ENCODE measurements at places on chromosomes 11 and 22.

- DNase-seq = no peak
Observed at GRCh38 chr11:59401262-59401552, 25.0 kb downstream of the OR5A2 start.

DNA sequence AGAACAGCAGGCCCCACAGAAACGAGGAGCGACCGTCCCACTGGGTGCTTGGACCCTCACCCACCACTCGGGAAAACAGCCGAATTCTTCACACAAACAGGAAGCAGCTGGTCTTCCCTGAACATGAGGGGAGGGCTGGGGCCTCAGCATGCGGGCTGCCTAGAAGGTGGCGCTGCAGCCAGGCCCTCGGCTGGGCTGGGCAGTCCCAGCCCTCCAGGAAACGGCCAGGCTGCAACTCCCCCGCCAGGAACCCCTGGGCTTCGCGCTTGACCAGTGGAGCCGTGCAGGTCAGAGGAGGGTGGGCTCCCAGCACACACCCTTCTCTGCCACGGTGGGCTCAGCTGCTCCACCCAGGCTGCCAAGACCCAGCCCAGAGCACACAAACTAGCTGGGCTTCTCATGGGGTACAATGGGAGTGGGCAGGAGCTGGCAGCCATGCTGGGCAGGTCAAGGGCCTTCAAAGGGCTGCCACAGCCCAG lies 29.6 kb downstream of the IGF2 start:
- no peak for DNase-seq

GRCh38 chr11:33000181-33000580 lies 15.5 kb upstream of the DEPDC7 start:
- no peak for DNase-seq

DNA sequence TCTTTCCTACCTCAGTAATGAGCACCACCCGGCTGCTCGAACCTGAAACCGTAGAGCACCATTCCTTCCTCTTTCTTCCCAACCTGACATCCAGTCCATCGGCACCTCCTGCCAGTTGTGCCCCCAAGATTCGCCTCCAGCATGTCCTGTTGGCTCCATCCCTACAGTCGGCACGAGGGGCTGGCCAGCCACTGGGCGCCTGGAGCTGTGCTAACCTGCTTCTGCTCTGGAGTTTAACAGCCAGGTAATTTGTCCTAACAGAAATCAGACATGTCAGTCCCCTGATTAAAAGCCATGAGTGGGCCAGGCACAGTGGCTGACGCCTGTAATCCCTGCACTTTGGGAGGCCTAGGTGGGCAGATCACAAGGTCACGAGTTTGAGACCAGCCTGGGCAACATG lies 16.8 kb downstream of the FDX1 start:
- no peak for DNase-seq

GRCh38 chr11:134654161-134654915 lies 242.3 kb upstream of the B3GAT1 start:
- no peak for DNase-seq

- DNase-seq = no peak
Observed at GRCh38 chr11:23423104-23423503, 562.8 kb upstream of the CCDC179 start.

DNA sequence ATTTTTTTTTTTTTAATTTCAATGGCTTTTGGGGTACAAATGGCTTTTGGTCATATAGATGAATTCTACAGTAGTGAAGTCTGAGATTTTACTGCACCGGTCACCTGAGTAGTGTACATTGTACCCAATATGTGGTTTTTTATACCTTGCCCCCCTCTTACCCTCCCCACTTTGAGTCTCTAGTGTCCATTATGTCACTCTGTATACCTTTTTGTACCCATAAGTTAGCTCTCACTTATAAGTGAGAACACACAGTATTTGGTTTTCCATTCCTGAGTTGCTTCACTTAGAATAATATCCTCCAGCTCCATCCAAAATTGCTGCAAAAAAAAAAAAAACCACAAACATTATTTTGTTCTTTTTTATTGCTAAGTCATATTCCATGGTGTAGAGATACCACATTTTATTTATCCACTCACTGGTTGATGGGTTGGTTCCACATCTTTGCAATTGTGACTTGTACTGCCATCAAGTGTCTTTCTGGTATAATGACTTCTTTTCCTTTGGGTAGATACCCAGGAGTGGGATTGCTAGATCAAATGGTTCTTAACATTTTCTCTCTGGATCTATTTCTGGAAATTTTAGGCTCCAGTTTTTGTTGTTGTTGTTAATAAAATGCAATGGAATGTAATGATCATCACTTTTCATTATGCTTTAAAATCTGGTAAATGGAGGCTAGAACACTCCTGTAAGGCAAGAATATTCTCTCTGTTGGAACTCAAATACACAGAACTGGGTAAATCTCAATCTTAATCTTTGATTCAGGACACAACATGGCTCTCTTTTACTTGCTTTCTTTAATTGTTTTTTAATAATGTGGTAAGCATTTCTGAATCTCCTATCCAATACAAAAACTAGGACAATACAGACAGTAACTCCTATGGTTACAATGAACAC lies 10.3 kb downstream of the NEAT1 start:
- DNase-seq = peak; percentile 13

GRCh38 chr11:43735961-43736360 lies 55.4 kb downstream of the HSD17B12 start:
- no peak for DNase-seq

DNA sequence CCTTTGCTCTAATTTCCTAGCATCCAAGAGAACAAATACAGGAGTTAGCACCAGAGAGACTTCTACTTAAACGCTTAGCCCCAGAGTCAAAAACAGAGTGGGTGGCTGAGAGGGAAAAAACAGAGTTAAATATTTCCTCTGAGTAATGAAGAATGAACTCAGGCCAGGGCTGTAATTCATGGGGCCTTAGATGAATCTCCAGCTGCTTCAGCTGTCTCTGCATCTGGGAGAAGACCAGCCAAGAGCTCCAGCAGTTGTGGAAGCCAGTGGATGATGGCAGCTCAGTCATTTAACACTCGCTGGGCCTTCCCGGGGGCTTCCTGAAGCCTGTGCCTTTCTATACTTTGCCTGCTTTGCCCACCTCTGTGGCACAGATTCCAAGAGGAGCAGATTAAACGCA lies 5.7 kb upstream of the ADAMTS15 start:
- DNase-seq = no peak

DNA sequence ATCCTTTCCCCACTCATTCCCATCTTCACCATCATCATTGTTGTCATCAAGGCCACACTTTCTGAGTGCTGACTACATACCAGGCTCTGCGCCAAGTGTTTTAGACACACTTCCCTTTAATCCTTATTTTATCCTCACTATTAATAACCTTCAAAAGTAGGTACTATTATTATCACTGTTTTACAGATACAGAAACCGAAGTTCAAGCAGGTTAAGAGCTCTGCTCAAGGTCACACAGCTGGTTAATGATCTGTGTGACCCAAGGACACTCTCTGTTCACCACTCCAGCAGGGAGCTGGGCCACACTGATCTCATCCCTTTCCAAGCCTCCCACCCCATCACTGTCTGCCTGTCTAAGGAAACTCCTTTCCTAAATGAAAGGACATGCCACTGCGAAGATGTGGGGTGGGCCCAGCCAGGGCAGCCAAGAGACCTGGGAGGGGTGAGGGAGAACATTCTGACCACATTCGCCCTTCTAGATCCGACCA lies 17.2 kb upstream of the TSKU start:
- DNase-seq = no peak

- no peak for DNase-seq
Observed at GRCh38 chr22:27873472-27873871, 45.6 kb downstream of the PITPNB start.

Measured in CD4-positive, alpha-beta T cell treated with Interleukin-17A for 4 hours (primary cell).